ENCODE measurements at places on chromosomes 6 and 20. TPM values are rescaled to one million over a fixed set of nuclear protein-coding genes. Genes with fewer than 3 reads are reported as not detected.

GRCh38 chr6:52454556-52454955 is 34.4 kb downstream of the EFHC1 start:
- DNase-seq: no peak

DNA sequence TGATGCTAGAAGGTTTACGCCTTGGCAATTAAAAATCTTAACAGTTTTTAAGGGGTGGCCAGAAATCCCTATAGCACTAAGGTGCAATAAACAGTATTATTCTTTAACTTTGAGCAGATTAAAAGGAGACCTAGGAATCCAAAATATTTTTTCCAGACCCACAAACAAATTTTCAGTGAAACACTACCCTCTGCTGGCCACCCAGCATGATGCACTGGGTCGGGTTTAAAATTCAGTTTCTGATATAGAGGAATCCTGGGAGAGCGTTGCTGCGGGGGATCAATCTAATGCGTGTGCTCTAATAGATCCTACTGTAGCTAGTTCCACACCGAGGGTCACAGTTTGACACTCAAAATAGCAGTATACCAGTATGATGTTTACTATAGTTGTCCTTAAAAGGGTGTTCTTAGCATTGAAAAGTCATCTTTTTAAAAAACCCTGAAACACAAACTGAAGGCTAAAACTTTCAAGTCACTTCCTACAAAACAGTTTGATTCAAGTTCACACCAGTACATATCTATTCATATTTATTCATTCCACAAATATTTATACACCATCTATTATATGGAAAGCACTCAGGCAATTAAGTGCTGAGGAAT is 10.2 kb downstream of the UBE3D start:
- peak; percentile 63 for DNase-seq

GRCh38 chr20:63742381-63743024 is 2.9 kb downstream of the SLC2A4RG start:
- DNase-seq: no peak

- DNase-seq: no peak
Observed at GRCh38 chr6:723540-723939, 30.6 kb upstream of the EXOC2 start.

DNA sequence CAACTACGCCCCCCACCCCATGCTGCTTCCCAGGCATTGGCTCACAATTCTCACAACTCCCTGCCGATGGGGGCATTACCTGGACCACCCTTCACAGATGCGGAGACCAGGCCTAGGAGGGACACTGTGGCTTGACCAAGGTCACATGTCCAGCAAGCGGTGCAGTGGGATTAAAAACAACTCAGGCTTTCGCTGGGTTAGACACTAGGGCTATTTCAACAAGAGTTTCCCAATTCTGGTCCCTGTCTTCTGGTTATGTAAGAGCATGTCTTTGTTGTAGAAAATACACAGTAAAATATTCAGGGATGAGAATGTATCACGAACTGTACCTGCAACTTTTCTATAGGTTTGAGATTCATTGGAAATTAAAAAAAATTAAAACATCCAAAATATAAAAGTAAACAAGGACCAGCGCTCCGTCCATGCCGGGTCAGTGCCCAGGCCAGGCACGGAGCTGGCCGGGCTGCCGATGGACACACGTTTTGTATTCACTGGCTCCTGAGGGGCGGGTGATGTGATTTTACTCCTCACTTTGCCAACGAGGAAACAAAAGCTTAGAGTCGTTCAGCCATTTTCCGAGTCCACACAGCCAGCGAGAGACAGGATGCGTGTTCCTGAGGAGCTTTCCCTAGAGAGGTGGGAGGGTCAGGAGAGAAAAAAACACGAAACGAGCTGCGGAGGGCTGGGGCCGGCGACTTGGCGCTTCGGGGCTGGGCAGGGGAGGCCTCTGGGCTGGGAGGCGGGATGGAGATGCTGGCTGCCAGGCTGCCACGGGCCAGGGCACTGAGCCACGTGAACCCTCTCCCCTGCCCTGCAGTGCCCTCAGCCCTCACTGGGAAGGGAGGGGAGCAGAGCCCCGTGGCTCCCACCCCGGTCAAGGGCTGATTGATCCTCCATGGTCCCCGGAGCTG is 17.1 kb upstream of the VSTM2L start:
- DNase-seq: no peak

DNA sequence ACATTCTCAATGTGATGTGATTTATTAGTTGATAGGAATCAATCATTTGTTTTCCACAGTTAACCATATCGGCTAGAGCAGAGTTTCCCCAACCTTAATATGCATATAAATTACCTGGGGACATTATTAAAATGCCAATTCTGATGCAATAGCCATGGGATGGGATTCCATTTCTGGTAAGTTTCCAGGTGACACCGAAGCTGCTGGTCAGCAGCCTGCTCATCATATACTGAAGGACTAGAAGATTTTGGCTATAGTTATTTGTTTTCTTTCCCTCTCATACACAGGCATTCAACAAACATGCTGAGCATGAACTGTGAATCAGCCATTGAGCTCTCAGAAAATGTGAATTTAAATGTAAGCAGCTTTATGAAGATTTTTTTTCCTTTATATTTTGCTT is 35.8 kb downstream of the FBXO5 start:
- no peak for DNase-seq

- DNase-seq: no peak
Observed at GRCh38 chr20:53981130-53981529, 89.3 kb downstream of the BCAS1 start.

- no peak for DNase-seq
Observed at GRCh38 chr20:31896049-31896448, 25.6 kb downstream of the TTLL9 start.

DNA sequence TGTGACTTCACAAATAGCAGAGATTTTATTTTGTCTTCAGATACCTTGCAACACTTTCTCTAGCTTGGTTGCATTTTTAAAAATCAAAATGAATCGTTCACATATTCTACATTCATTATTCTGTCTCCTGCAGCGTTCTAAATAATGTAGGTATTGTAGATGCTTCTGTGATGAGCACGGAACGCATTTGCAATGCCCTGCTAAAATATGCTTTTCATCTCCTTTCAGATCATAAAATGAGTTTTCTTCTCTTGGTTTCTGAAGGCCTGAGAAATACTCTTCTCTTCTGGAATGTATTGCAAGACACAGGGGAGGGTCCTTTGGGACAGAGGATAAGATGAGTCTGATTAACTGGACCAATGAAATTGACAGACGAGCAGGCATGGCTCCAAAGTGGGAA is 390.7 kb downstream of the PREX1 start:
- no peak for DNase-seq

DNA sequence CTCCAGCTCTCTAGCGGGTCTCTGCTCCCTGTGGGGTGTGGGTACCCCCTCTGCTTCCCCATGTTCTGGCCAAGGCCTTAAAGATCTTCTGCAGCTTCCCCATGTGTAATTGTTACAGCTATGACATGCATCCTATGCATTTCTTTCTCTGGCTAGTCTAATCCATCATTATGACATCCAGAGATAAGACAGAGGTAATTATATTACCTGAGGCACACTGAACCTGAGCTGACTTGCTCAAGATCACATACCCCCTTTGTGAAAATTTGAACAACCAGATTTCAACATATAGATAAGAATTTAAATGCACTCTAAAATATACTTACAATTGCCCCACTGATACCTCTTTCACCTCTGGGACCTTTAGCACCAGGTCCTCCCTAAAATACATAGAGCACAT is 102.4 kb downstream of the COL12A1 start:
- no peak for DNase-seq

- no peak for DNase-seq
Observed at GRCh38 chr20:6515261-6515660, 252.2 kb upstream of the BMP2 start.

DNA sequence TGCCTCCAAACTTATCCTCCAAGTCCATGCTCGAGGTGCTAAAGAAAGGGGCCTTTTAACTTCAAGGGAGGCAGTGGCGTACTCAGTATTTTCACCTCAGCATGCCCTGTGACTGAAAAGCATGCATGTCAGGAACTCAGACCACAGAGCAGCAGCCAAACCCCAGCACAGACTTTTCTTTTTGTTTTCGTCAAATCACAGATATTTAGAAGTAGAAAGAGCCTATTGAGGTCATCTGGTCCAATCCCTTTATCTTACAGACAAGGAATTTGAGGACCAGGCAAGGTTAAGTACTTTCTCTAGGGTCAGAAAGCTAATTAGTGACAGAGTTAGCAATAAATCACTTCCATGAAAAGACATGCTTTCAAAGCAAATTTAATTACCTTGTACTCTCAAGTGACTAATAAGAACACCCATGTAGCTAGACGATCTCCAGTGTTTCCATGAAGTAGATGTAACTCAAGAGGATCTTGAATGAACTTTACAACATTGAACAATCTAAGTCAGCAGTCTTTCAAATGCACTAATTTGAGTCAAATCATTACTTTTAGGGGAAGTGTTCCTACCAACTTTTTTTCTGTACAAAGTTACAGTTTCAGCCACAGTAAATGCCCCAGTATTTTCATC is 35.9 kb downstream of the MOXD1 start:
- no peak for DNase-seq

GRCh38 chr20:46708172-46708860 is 1.1 kb upstream of the SLC2A10 start:
- no peak for DNase-seq

- DNase-seq: no peak
Observed at GRCh38 chr6:143555582-143555981, 44.1 kb upstream of the FUCA2 start.

DNA sequence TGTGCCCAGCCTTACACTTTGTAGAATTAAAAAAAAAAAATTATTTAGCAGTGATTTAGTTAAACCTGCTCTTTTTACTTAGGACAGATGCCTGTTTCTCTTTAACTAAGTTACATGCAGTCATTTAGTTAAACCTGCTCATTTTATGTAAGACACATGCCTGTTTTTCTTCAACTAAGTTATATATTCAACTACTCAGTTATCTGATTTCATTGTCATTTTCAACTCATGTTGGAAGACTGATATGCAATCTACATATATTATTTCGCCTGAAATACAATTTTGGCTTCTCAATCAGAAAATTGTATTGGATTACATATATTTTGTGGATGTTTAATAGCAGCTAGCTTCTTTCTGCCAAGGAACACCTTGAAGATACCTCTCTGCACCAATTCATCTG is 171.1 kb downstream of the COL19A1 start:
- DNase-seq: no peak

DNA sequence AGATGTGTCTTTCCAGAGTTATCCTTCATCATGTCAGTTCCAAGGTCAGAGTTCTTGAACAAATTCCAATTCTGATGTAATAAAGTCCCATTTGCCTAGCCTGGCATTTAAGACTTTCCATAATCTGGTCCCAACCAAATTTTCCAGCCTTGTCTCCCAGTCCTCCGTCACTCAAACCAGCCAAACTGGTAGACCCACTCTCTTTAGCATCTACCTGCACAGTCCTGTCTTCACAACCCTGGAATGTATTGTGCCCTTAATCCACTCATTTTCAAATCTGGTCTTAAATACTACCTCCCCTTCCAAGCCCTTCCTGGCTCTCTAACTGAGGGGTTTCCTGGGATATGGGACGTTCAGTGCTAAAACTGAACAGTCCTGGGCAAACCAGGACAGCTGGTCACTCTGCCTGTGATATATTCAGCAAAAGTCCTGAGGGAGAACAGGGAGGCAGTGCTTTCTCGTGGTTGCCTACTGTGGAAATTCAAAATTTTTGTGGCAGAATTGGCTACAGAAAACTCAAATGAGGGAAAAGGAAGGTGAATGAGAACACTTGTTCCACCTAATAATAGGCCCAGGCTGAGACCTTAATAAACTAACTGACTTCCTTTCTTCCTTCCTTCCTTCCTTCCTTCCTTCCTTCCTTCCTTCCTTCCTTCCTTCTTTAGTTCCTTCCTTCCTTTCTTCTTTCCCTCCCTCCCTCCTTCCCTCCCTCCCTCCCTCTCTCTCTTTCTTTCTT is 10.8 kb upstream of the AKAP7 start:
- DNase-seq: no peak

- no peak for DNase-seq
Observed at GRCh38 chr6:68876792-68877493, 241.9 kb downstream of the ADGRB3 start.

- DNase-seq: no peak
Observed at GRCh38 chr6:114064862-114065261, 93.9 kb upstream of the HDAC2 start.

- peak; percentile 23 for DNase-seq
Observed at GRCh38 chr6:153511896-153512496, 380.9 kb upstream of the RGS17 start.

- no peak for DNase-seq
Observed at GRCh38 chr6:1770435-1770843, 160.7 kb downstream of the FOXC1 start.

- DNase-seq: peak; percentile 10
Observed at GRCh38 chr6:99219788-99220187, 129.7 kb downstream of the FAXC start.

DNA sequence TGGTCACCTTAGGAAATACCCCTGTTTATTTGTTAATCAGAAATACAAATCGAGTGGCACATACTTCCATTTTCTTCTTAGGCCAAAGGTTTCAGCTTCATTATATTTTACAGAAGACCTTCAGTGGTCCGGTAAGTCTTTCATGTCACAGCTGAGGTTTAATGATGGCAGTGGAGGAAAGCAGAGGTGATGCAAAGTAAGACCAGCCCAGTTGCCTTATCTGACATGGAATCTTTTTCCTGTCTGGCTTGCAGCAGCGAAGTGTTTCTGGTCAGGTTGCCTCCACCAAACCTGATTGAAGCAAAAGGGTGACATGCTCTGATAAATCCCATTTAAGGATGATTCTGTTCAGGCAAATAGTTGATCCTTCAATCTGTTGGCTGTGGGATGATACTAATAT is 100.0 kb downstream of the PRDM1 start:
- DNase-seq: no peak

GRCh38 chr6:38179300-38179699 is 359.8 kb downstream of the ZFAND3 start:
- no peak for DNase-seq

- DNase-seq: no peak
Observed at GRCh38 chr6:25560865-25561264, 91.2 kb upstream of the SCGN start.

- DNase-seq: no peak
Observed at GRCh38 chr6:11242711-11243110, 10.2 kb upstream of the NEDD9 start.

GRCh38 chr20:36144336-36144735 is 10.2 kb upstream of the EPB41L1 start:
- no peak for DNase-seq

OR12D3 gene
- total RNA-seq: not detected

CBFA2T2 gene
- total RNA-seq: 37.9 TPM

DPPA5 gene
- total RNA-seq: not detected

STX11 gene
- total RNA-seq: not detected

ZNF451 gene
- total RNA-seq: 65.6 TPM

CCDC170 gene
- total RNA-seq: 0.25 TPM

COL11A2 gene
- 4.2 TPM for total RNA-seq

MGME1 gene
- total RNA-seq: 35.2 TPM

LCA5 gene
- total RNA-seq: 4.7 TPM

GSTA2 gene
- not detected for total RNA-seq

All from neural crest cell (in vitro differentiated cells).